Foreskin keratinocyte (primary cell): ENCODE measurements at places on chromosomes 3 and 15. TPM values are rescaled to one million over a fixed set of nuclear protein-coding genes. Genes with fewer than 3 reads are reported as not detected.

Gene GPR160
- 0.17 and 0.31 TPM in 2 replicates for polyA plus RNA-seq

Gene WDR49
- not detected in 2 replicates for polyA plus RNA-seq

Gene SUSD5
- polyA plus RNA-seq: 0.02 and 0.03 TPM in 2 replicates

Gene PDIA3
- 463 and 468 TPM in 2 replicates for polyA plus RNA-seq

Gene GATA2
- not detected in 2 replicates for polyA plus RNA-seq

Gene DHFR2
- 1.0 and 1.2 TPM in 2 replicates for polyA plus RNA-seq

Gene ATP13A4
- not detected in 2 replicates for polyA plus RNA-seq

Gene CPNE9
- polyA plus RNA-seq: not detected in 2 replicates

DNA sequence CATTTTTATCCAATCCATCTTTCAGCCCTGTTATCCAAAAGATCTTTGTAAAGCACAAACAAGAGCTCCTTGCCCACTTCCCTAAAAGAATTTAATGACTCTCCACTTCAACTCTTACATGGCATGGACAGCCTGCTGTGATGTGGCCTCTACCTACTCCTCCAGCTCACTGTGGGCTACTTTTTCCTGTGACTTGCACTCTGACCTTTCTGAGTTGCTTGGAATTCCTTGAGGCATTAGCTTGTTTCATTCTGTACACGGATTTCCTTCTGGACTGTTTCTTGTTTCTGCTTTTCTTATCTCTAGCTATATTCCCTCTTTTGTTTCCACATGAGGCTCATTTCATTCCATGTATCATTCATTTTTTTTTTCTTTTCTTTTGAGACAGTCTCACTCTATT, 15.2 kb downstream of the QTRT2 start:
- no peak for DNase-seq

DNA sequence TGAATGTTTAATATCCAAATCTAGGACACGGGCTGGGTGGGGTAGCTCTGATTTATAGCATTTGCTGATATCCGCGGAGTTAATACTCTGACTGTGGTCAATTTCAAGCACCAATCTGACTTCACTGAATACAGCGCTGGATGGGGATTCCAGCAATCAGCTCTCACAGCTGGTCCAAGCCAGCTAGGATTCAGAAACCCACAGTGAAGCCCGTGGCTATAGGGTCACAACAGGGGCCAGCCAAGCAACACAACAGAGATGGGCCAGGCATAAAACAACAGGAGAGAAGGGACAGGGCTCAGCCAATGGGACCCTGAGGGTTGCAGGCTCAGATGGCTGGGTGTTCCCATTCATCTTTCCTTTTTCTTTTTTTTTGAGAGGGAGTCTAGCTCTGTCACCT, 5.4 kb upstream of the LMAN1L start:
- no peak for DNase-seq

- DNase-seq: no peak
These were observed 31.7 kb downstream of the SLC6A6 start for GRCh38 chr3:14434126-14434497.

DNA sequence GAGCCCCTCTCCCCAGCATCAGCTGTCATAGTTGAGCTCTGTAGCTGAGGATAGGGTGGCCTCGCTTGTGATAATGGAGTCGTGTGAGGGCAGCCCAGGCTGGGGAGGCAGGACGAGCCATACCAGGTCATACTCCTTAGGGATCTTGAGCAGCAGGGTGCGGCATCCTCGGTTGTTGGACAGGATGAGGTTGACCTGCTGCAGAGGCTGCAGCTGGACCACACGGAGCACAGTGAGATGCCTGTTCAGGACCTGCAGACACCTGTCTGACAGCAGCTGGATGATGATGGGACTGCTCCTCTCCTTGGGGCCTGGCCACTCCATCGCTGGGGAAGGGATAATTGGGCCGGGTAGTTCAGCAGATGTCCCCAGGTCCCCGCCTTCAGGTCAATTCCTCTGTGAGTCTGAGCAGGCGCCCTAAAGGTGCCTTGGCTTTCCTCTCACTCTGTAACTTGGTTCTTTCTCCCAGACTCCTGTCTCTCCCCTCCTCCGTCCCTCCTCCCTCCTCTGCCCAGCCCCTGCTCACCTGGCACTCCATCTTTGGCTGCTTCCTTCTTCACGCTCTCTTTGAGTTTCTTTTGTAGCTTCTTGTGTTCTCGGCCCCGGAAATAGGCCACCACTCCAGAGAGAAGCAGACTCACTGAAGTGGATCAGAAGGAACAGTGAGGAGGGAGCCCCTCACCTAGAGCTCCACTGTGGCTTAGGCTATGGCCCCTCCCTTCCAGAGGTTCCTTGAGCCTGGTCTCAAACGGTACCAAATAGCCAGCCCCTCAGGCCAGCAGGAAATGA, 7.8 kb downstream of the DUOX2 start:
- no peak for DNase-seq

- DNase-seq: no peak
These were observed 57.5 kb downstream of the MED12L start for GRCh38 chr3:151142929-151143328.

- DNase-seq: no peak
These were observed 39.4 kb downstream of the TMCO5A start for GRCh38 chr15:37973856-37974255.

GRCh38 chr3:15171096-15171495, 35.0 kb upstream of the CAPN7 start:
- no peak for DNase-seq

GRCh38 chr3:146072824-146073223, 88.2 kb downstream of the PLOD2 start:
- DNase-seq: no peak

DNA sequence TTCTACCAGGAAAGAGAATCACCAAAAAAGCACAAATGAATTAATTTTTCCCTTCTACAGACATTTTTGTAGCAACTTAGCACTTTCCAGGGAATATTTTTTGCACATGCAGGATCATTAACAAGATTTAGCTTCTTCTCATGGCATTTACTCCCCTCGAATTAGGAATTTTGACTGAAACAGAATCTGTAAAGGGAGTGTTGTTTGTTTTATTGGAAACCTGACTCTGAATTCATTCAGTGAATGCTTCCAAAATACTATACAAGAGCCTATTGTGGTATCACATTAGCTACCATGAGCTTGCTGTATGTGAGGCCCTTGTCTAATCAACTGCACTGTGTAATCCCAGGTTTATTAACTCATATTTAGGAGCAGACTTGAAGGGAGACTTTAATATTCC, 130.4 kb upstream of the ATP10A start:
- no peak for DNase-seq

GRCh38 chr15:72368899-72369298, 6.9 kb downstream of the HEXA start:
- no peak for DNase-seq
